ENCODE measurements at places on chromosomes 12 and 14.

- no peak overlapping the region for H3K4me3 ChIP-seq
- no peak for DNase-seq
- H3K27ac ChIP-seq, result no peak overlapping the region
- no peaks in the 10 kb centered on the region for H3K36me3 ChIP-seq
These were observed 87.2 kb upstream of the FGD4 start for GRCh38 chr12:32312049-32312670.

DNA sequence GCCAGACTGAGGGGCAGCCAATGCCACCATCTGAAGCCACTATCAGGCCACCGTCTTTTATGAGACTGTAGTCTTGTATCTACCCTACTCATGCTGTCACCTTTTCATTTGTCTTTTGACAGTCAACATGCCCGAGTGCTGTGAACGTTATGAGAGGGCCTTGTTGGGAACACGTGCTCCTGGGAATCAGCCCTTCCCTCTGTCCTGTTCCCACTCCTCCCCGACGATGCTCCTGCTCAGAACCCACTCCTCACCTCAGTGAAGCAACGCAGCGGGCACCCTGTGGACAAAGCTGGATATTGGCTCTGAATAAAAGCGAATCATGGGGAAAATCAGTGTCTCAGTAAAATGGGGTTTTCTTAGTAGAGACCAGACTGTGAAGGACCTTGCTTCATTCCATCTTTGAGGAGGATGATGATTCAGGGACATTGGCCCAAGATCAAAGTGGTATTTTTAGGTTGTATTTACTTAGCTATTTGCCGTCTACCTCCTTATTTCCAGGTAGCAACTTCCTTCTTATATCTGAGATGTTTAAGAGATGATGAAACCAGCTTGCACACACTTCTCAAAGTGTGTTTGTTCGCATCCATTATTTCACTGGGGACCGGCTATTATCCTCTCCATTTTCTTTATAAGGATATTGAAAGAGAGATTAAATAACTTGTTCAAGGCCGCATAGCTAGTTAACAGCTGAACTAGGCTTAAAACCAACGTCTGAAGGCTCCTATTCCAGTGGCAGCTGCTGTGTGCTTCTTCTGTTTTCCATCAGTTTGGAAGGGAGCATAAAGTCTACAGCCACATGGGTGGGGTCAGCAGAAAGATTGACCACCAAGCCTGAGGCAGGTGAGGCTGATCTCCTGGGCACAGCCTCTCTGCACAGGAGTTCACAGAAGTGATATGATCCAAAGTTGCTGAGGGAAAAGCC lies 43.9 kb upstream of the CTDSP2 start:
- no peaks in the 10 kb centered on the region for H3K36me3 ChIP-seq
- no peaks in the 10 kb centered on the region for H3K27me3 ChIP-seq
- DNase-seq, result no peak
- H3K27ac ChIP-seq, result no peak overlapping the region
- H3K4me3 ChIP-seq, result no peak overlapping the region
- H3K4me1 ChIP-seq, result peaks cover 34% of the 10 kb centered on the region

GRCh38 chr14:105761842-105762241 lies 235.5 kb downstream of the TMEM121 start:
- no peak overlapping the region for H3K4me3 ChIP-seq
- H3K36me3 ChIP-seq, result no peaks in the 10 kb centered on the region
- DNase-seq, result no peak
- no peaks in the 10 kb centered on the region for H3K27me3 ChIP-seq
- no peak overlapping the region for H3K27ac ChIP-seq

DNA sequence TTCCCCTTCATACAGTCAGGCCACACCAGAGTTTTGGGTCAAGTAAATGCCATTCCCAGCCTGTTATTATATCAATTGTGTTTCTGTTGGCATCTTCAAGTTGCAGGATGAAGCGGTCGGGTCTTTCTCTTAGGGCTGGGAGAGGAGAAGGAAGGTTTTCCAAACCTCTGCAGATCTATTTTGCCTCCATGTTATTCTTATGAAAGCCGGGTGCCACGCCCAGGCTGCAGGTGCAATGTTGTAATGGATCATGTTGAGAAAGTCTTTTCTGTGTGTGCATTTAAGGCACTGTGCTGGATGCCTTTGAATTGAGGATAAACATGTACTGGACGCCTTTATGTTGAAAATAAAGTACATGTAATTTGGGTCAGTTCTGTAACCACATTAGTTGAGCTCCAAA lies 164.4 kb upstream of the HIF1A start:
- no peak for DNase-seq
- no peaks in the 10 kb centered on the region for H3K4me1 ChIP-seq
- no peak overlapping the region for H3K4me3 ChIP-seq

GRCh38 chr14:92552066-92552465 lies 38.5 kb downstream of the RIN3 start:
- no peak for DNase-seq
- no peak overlapping the region for H3K4me3 ChIP-seq
- no peaks in the 10 kb centered on the region for H3K27me3 ChIP-seq
- H3K27ac ChIP-seq, result no peak overlapping the region
- no peaks in the 10 kb centered on the region for H3K36me3 ChIP-seq

DNA sequence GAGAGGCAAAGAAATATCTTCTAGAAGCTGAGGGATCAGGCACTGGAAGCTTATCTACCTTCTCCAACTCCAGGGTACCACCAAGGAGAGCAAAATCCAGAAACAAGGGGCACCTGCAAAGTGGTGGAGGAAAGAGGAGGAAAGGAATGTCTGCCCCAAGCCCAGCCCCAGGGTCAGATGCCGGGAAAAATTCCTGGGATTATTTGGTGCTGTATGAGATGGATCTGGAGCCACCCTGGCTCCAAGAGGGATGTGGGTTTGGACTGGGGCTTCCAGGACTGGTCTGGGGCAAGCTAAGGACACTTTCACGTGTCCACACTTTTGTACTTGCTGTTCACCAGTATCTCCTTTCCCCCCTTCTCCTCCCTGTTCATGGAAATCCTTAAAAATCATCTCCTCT lies 69.8 kb downstream of the DPF3 start:
- H3K27me3 ChIP-seq, result no peaks in the 10 kb centered on the region
- H3K27ac ChIP-seq, result no peak overlapping the region
- no peaks in the 10 kb centered on the region for H3K36me3 ChIP-seq
- DNase-seq, result no peak

- no peaks in the 10 kb centered on the region for H3K27me3 ChIP-seq
- no peaks in the 10 kb centered on the region for H3K4me1 ChIP-seq
- H3K4me3 ChIP-seq, result no peak overlapping the region
- no peak overlapping the region for H3K27ac ChIP-seq
- DNase-seq, result no peak
These were observed 61.5 kb downstream of the MAP1LC3B2 start for GRCh38 chr12:116620492-116621191.

- no peak overlapping the region for H3K4me3 ChIP-seq
- H3K4me1 ChIP-seq, result no peaks in the 10 kb centered on the region
- no peak for DNase-seq
- H3K36me3 ChIP-seq, result no peaks in the 10 kb centered on the region
- H3K27ac ChIP-seq, result no peak overlapping the region
These were observed 538.9 kb upstream of the FLRT2 start for GRCh38 chr14:84991021-84991420.

DNA sequence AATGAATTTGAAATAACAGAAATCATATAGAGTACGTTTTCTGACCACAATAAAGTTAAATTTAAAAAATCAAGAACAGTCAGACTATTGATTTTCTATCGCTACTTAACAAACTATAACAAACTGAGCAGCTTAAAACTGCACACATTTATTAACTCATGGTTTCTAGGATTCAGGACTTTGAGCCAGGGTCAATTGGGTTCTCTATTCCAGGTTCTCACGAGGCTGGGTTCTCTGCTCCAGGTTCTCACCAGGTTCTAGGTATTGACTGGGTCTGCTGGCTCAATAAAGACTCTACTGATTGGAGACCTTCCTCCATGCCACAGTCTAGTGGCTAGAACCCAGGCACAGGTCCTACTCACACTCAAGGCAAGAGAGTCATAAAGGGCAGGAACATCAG lies 22.8 kb downstream of the ABCC9 start:
- DNase-seq, result no peak
- no peaks in the 10 kb centered on the region for H3K4me1 ChIP-seq
- no peaks in the 10 kb centered on the region for H3K36me3 ChIP-seq
- no peak overlapping the region for H3K4me3 ChIP-seq
- H3K27ac ChIP-seq, result no peak overlapping the region
- no peaks in the 10 kb centered on the region for H3K27me3 ChIP-seq

All from effector memory CD4-positive, alpha-beta T cell (primary cell).